T-helper 17 cell (primary cell): ENCODE measurements at places on chromosomes 2 and 18. TPM values are rescaled to one million over a fixed set of nuclear protein-coding genes. Genes with fewer than 3 reads are reported as not detected.

GRCh38 chr2:140542627-140543026 lies 1588.2 kb downstream of the LRP1B start:
- no peak for DNase-seq

The PID1 gene
- total RNA-seq, result 0.60 TPM

DNA sequence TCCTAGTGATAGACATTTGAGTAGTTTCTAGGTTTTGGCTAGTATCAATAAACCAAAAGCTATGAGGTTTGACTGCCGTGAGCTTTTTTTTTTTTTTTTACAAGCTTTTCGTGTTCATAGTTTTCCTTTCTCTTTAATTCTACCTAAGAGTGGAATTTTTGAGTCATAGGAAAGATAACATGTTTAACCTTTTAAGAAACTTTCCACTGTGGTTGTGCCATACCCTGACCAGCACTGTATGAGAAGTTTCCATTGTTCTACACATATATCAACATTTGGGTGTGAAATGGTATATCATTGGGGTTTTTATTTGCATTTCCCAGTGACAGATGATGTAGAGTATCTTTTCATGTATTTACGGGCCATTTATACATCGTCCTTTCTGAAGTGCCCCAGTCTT lies 31.7 kb downstream of the UBE2F start:
- no peak for DNase-seq

The ELOA2 gene
- total RNA-seq, result not detected

GRCh38 chr2:84493514-84493913 lies 22.8 kb upstream of the DNAH6 start:
- DNase-seq, result no peak

The CXCR2 gene
- not detected for total RNA-seq

DNA sequence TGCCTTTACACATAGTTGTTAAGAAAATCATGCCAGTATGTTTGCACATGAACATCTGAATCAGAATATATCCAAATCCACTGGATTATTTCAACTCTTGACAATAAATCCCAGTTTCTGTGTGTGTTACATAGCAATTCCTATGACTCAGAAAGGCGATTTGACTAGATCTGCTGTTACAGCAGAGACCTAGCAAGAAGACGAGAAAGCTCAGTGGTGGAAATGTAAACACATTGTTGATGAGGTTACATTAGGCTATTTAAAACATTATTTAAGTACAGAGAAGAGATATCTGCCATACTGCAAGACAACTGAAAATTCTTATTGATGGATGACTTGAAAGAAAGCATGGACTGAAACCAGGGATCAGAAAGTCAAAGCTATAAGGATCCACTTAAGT lies 73.0 kb upstream of the SMIM21 start:
- no peak for DNase-seq
